PC-9 (cell line): ENCODE measurements at places on chromosomes 16 and 17. TPM values are rescaled to one million over a fixed set of nuclear protein-coding genes. Genes with fewer than 3 reads are reported as not detected.

Gene ZNF423
- total RNA-seq: not detected in 2 replicates

DNA sequence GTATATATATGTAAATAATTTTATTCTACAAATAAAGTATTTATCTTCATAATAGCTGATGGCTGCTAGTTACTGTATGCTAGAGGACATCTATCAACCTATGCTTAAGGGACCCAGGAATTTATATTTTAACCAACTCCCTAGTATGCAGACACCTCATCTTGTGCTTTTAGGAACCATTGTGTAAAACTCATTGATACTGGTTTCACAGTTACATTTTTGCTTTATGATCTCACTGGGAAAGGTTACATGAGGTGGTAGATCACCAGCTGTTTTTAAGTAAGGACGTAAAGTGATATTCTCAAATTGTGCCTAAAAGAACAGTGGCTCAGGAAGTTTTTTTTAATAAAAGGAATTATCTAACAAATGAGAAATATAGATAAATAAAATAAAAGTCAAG, 56.4 kb downstream of the VMP1 start:
- H3K4me3 ChIP-seq: no peak overlapping the region
- H3K4me1 ChIP-seq: peaks cover 43% of the 10 kb centered on the region
- DNase-seq: no peak
- peaks cover 26% of the 10 kb centered on the region for H3K36me3 ChIP-seq
- H3K27me3 ChIP-seq: no peaks in the 10 kb centered on the region

- H3K4me1 ChIP-seq: peaks cover 42% of the 10 kb centered on the region
- no peaks in the 10 kb centered on the region for H3K27me3 ChIP-seq
- DNase-seq: no peak
- peaks cover 33% of the 10 kb centered on the region for H3K36me3 ChIP-seq
- H3K4me3 ChIP-seq: peak overlapping the region; percentile 86
- H3K27ac ChIP-seq: peak overlapping the region; percentile 66
Observed at GRCh38 chr16:9092978-9093344, 1.5 kb downstream of the HAPSTR1 start.

- no peak overlapping the region; the same call in 1 of the 2 replicates for H3K27ac ChIP-seq
- H3K27me3 ChIP-seq: no peaks in the 10 kb centered on the region
- H3K4me3 ChIP-seq: peak overlapping the region; percentile 71
- no peaks in the 10 kb centered on the region for H3K36me3 ChIP-seq
- peaks cover 16% of the 10 kb centered on the region for H3K4me1 ChIP-seq
- no peak for DNase-seq
Observed at GRCh38 chr16:67481561-67482232, 740 bp upstream of the ATP6V0D1 start.

Gene TMEM100
- not detected in 2 replicates for total RNA-seq

Gene CETP
- not detected in 2 replicates for total RNA-seq

- H3K27ac ChIP-seq: no peak overlapping the region
- H3K4me3 ChIP-seq: no peak overlapping the region
- no peaks in the 10 kb centered on the region for H3K4me1 ChIP-seq
- peaks cover 10% of the 10 kb centered on the region; the same call in 1 of the 2 replicates for H3K27me3 ChIP-seq
- DNase-seq: no peak
- no peaks in the 10 kb centered on the region for H3K36me3 ChIP-seq
Observed at GRCh38 chr17:5563456-5563855, 20.9 kb downstream of the NLRP1 start.

Gene SLC12A3
- 0.26 and 0.70 TPM in 2 replicates for total RNA-seq

GRCh38 chr17:71941920-71942319, 178.9 kb upstream of the SOX9 start:
- H3K4me3 ChIP-seq: no peak overlapping the region
- peaks cover 12% of the 10 kb centered on the region for H3K4me1 ChIP-seq
- no peaks in the 10 kb centered on the region for H3K36me3 ChIP-seq
- DNase-seq: no peak
- H3K27me3 ChIP-seq: no peaks in the 10 kb centered on the region
- H3K27ac ChIP-seq: no peak overlapping the region

GRCh38 chr16:89047331-89048089, 46.1 kb upstream of the ACSF3 start:
- no peak for DNase-seq
- H3K4me1 ChIP-seq: no peaks in the 10 kb centered on the region
- H3K27ac ChIP-seq: no peak overlapping the region
- peaks cover 61% of the 10 kb centered on the region for H3K27me3 ChIP-seq
- H3K4me3 ChIP-seq: no peak overlapping the region

GRCh38 chr16:19912455-19913339, 28.0 kb upstream of the GPRC5B start:
- H3K27me3 ChIP-seq: peaks cover 18% of the 10 kb centered on the region; the same call in 1 of the 2 replicates
- no peak overlapping the region for H3K27ac ChIP-seq
- H3K4me3 ChIP-seq: no peak overlapping the region
- H3K36me3 ChIP-seq: no peaks in the 10 kb centered on the region
- DNase-seq: no peak

DNA sequence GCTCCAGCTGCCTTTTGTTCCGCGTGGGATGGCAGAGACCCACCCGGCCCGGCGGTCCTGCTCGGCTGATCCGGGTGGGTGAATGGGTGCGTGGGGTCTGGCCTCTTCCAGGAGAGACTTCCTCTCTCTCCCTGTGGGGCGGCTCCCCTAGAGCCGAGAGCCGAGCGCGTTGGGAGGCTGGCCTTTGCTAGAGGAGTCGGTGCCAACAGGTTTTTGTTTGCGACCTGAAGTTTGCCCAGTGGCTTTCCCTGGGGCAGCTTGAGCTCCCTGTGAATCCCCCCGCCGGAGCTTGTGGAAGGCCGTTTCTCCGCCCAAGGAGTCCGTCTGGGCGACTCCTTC, 970 bp downstream of the EPN2 start:
- no peaks in the 10 kb centered on the region for H3K36me3 ChIP-seq
- no peaks in the 10 kb centered on the region for H3K27me3 ChIP-seq
- peak overlapping the region; percentile 96 for H3K4me3 ChIP-seq
- peaks cover 42% of the 10 kb centered on the region for H3K4me1 ChIP-seq
- H3K27ac ChIP-seq: peak overlapping the region; percentile 85

GRCh38 chr16:82755570-82756282, 129.0 kb downstream of the CDH13 start:
- H3K4me3 ChIP-seq: no peak overlapping the region
- no peak overlapping the region for H3K27ac ChIP-seq
- no peak for DNase-seq
- H3K27me3 ChIP-seq: 0 out of 2 replicates have a peak, but pooled peaks cover 3% of the 10 kb centered on the region

- H3K4me3 ChIP-seq: no peak overlapping the region
- no peaks in the 10 kb centered on the region for H3K36me3 ChIP-seq
- no peaks in the 10 kb centered on the region for H3K4me1 ChIP-seq
- no peak for DNase-seq
Observed at GRCh38 chr16:58850678-58851020, 116.5 kb upstream of the GOT2 start.
